Stimulated activated CD4-positive, alpha-beta T cell treated with anti-CD3 and anti-CD28 coated beads, Interleukin-1b, Interleukin-23, amount 100 ng/mL, for 1 hour (primary cell): ENCODE measurements at places on chromosomes 4 and X.

DNA sequence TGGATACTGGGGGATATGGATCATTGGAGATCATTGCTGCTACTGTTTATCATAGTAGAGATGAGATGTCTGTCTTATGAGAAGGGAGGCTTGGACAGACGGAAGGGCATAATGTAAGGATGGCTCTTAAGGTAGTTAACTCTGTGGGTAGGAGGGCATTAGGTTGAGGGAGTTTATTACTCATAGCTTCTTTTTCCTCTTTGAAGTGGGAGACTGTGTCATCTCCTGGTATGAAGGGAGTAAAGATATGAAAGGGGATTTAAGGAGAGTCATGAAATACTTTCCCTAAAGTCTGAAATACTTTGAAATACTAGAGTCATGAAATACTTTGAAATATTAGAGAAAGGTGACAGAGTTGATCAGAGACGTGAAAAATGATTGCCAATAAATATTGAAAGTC is 255.5 kb upstream of the PITX2 start:
- DNase-seq: no peak

DNA sequence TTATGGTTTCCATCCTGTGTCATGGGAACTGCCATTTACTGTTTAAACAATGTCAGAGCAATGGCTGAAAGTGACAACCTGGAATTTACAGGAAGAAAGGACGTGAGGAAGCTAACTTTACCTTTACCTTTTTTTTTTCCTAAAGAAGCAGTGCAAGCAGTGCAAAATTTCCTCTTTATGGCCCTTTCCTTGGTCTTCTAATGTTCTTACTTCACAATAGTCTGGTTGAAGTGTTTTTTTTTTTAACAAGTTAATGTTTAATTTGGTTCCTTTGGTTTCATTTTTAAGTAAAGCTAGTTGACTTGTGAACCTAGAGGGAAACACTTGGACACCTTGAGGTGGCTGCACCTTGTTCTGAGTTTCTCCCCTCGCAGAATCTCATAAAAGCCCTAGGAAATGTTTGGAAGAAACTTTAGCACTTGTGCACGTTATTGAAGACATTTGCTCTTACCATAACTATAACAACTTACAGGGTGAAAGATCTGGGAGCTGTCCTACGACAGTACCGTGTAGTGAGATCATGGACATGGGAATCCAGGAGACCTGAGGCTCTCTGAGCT is 1.8 kb downstream of the SGMS2 start:
- DNase-seq: no peak

DNA sequence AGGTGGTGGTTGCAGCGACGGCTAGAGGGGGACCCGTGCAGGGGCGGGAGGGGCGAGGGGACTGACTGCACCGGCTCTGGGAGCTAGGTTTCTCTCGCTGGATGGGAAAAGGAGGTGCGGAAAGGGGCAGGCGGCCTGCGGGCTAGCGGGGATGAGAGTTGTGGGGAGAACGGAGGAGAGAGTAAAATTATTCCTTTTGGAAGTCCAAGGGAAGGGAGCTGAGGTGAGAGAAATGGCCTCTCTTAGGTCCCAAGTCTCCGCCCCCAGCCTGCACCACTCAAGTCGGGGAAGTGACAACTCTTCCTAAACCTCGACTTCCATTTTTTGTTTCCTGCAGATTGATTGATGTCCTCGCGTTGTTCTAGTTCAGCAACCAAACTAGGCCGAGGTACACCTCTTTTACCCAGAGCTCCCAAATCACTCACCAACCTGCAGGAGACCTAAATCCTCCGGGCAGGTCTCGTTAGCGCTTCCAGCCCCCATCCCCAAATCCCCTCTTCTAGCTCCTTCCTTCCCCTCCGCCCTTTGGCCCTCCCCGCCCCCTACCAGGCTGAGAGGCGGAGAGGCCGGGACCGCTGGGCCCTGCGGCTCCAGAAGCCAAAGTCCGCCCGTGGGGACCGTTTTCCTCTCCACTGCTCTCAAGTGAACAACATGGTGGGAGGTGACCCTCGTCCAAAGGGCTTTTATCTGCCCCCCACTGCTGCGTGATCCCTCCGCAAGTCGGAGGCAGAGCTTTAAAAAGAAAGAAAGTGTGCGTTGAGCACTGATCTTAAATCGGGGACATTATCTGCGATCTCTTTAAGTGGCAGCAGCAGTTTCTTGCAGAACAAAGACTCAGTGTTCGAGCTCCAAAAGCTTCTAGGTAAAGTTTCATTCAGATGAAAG is 7.3 kb downstream of the PITX2 start:
- DNase-seq: no peak

GRCh38 chrX:9456250-9457074 is 8.4 kb upstream of the TBL1X start:
- DNase-seq: no peak

GRCh38 chrX:153214934-153215333 is 35.9 kb downstream of the MAGEA1 start:
- DNase-seq: no peak

GRCh38 chr4:118357601-118358000 is 4.8 kb upstream of the PRSS12 start:
- no peak for DNase-seq

- DNase-seq: no peak
These were observed 169.9 kb downstream of the KCNIP4 start for GRCh38 chr4:21778702-21779101.

DNA sequence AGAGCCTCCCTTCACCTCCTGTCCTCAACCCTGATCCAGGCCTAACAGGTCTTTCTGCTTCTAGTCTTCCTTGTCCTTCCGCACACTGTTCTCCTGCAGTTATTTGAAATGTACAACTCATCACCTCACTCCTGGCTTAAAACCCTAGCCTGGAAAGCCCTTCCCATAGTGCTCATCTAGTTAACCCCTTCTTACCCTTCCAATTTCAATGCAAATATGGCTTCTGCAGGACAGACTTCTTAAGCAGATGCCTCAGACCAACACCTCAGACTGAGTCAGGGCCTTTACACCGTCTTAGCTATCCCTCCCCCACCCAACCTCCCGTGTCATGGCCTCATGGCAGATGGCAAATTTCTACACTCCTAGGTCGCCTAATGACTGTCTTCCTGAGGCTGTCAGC is 130.4 kb downstream of the BCOR start:
- DNase-seq: no peak

GRCh38 chr4:148344352-148344751 is 97.9 kb downstream of the NR3C2 start:
- DNase-seq: no peak

- DNase-seq: no peak
These were observed 131.0 kb downstream of the ATXN3L start for GRCh38 chrX:13188731-13189309.
